Brain (organoid and tissue), 16 donors: ENCODE measurements at places on chromosomes 6 and 20.

GRCh38 chr6:92117800-92118199 is 1301.6 kb downstream of the EPHA7 start:
- no peak for DNase-seq

DNA sequence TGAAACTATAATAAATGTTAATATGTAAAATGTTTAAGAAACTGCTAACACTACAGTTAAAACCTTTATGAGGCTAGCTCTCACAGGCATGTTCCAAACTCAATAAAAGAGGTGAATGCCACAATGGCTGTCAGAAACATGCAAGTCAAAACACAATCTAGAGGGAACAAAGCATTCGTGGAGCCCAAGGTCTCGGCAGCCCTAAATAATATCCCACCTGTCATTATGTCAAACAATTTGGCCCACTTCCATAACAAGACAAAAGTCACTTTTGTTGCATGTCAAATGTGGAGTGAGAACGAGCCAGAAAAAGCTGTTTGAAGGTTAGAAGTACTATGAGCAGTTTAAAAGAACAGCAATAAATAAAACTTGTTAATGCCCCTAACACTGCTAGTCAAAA is 181.9 kb downstream of the GMDS start:
- peak; percentile 7 for DNase-seq

- DNase-seq: no peak
These were observed 26.0 kb upstream of the PI16 start for GRCh38 chr6:36928547-36928918.

- DNase-seq: no peak
These were observed 65.4 kb downstream of the RWDD2A start for GRCh38 chr6:83258517-83258916.

GRCh38 chr6:33841070-33841469 is 37.3 kb upstream of the MLN start:
- no peak for DNase-seq

- DNase-seq: no peak
These were observed 835.8 kb downstream of the GRIK2 start for GRCh38 chr6:102229271-102229670.

- no peak for DNase-seq
These were observed 104.6 kb upstream of the RSPO3 start for GRCh38 chr6:127013865-127014264.

GRCh38 chr6:153210083-153210482 is 79.0 kb upstream of the RGS17 start:
- DNase-seq: no peak

- DNase-seq: peak; percentile 92
These were observed 17.9 kb upstream of the PRDM13 start for GRCh38 chr6:99588618-99589289.

DNA sequence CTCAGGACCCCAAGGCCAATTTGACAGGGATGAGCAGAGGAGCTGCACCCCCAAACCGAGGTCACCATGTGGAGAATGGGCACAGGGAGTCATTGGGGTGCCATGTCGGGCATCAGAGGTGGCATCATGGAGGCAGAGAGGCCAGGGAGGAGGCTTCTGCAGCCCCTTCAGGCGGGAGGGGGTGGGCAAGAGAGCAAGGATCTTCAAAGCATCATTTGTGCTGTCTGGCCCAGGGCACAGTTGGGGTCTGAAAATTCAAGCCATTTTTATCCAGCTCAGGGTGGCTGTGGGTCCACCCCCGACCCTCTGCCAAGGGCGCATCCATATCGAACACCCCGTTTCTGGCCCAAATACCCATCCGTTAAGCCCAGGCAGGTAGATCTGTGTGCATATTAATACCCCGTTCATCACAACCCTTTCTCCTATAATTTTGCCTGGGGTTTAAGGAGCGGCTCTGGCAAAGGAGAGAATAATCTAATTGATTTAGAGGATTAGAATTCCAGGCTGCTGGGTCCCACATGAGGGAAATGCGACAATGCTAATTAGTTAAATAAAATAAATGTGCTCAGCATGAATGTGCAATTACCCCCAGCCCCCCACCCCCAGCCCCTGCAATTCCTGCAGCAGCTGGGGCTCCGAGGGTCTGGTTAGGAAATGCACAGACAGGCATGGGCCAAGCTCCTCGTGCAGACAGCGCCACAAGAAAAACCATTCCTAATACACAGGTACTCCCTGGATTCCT is 31.9 kb downstream of the VSTM2L start:
- DNase-seq: peak; percentile 79

DNA sequence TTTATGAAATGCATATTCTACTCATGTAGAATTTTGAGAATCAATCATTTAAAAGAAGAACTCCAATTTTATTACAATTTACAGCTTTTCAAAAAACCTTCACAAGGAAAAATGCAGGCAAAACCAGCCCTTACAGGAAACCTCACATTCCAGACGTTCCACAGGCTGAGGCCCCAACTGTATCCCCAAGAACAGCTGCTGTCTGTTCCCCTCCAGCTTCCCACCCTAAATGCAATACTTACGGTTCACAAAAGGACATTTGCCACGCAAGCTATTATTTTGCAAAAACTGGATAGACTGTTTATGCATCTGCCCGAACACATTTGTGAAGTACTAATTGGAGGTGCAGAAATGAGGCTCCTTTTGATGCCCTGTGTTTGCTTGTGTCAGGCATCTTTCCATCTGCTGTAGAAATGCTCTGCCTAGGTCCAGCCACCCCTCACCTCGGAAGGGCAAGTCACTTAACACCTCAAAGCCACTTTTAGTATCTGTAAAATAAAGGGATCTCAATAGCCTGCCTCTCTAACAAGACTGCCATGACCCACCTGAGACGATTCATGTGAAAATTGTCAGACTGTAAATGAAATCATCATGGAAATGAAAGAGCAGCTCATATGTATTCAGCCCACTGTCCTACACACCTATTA is 26.5 kb downstream of the PDE10A start:
- no peak for DNase-seq

DNA sequence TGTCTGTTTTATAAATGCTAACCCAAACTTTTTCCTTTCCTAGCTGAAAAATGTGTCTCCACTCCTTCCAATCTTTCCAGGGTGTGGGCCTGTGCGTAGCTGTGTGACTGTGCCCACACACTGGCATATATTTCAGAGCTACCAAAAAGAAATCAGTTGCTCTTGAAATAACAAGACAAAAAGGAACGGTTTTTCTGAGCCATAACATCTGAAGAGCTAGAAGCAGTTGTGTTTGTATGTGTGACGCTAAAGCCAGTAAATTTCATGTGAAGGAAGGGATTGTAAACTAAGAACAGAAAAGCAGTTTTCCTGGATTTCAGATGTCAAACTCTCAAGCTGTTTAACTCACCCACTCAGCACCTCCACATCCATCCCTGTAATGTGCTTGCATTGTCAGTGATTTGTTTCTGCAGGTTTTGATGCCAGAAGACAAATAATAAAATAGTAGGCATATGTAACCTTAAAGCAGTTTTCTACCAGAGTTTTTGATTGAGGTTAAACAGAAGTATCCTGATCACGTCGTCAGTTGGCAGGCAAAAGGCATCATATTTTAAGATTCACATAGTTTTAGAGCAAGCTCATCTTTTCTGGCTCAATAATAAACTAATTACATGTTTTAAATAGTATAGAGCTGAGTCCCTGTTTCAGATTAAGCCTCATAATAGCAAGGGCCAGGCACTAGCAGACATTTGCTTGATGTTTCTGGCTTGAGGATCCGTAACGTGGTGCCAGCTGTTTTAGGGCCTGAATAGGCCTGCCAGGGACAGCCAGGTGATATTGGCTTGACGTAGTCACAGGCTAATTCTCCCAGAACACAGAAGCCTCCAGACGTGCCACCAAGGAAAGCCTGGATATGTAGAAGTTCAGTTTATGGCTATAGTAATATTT is 90.9 kb downstream of the FOXO3 start:
- no peak for DNase-seq

GRCh38 chr6:159126590-159126989 is 42.6 kb upstream of the FNDC1 start:
- no peak for DNase-seq

DNA sequence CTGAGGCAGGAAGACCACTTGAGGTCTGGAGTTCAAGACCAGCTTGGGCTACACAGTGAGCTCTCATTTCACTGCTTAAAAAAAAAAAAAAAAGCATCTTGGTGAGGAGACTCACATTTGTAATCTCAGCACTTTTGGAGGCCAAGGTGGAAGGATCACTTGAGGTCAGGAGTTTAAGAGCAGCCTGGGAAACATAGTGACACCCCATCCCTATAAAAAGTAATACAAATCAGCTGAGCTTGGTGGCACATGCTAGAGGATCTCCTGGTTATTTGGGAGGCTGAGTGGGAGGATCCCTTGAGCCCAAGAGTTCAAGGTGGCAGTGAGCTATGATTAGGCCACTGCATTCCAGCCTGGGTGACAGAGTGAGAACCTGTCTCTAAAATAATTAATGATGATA is 29.4 kb upstream of the SYNCRIP start:
- no peak for DNase-seq

DNA sequence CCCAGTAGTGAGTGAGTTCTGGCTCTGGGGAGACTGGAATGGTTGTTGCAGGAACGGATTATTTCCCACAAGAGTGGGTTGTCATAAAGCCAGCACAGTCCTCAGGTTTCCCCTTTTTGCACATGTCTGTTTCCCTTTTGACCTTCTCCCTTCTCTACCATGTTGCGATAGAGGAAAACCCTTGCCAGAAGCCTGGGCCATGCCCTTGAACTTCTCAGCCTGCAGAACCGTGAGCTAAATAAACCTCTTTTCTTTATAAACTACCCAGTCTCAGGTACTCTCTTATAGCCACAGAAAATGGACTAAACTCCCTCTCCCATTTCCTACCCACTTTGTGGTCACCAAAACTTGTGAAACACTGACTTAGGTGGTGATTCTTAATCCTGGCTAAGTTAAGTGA is 7.2 kb upstream of the PPP1R16B start:
- no peak for DNase-seq

- no peak for DNase-seq
These were observed 64.3 kb upstream of the PRSS16 start for GRCh38 chr6:27183060-27183832.

DNA sequence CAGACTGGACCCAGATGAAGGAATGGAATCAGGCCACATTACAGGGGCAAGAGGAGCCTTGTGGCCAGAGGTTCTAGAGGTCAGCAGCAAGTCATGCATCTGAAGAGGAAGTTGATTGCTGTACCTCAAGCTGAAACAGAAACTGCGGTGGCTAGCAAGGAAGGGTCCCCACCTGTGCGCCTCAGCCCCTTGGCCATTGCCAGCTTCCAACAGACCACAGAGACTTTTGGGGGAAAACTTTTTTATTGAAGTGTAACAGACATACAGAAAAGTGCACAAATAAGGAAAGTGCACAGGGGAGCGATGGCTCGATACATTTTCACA is 26.8 kb upstream of the SLC9A8 start:
- no peak for DNase-seq

DNA sequence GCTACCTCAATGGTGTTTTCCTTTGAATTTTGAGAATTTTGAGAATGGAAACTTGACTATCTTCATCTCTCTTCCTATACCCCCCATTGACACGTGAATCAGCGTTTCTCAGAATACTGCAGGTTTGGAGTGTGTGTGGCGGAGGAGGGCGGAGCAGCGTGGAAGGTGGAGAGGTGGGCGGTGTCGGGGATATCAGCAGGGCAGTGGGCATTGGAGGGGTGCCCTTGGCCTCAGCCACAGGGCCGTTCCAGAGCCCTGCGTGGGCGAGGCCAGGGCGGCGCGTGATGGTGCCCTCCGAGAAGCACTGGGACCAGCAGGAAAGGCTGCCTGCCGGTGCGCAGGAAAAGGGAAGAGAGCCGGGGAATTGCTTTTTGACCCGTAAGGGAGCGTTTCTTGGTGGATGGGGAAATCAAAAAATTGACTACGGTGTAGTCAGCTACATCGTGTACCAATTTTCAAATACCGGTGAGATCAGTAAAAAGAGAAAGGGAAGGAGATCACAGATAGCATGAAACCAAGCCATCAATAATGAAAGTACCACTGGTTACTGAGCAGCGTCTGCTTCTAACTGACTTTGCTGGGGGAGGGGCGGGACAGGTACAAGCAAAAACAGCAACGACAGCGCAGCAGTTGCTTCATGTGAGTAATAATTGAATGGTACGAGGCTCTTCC is 82.7 kb upstream of the DUSP22 start:
- DNase-seq: no peak

GRCh38 chr6:130617658-130618057 is 209.5 kb upstream of the SMLR1 start:
- no peak for DNase-seq

DNA sequence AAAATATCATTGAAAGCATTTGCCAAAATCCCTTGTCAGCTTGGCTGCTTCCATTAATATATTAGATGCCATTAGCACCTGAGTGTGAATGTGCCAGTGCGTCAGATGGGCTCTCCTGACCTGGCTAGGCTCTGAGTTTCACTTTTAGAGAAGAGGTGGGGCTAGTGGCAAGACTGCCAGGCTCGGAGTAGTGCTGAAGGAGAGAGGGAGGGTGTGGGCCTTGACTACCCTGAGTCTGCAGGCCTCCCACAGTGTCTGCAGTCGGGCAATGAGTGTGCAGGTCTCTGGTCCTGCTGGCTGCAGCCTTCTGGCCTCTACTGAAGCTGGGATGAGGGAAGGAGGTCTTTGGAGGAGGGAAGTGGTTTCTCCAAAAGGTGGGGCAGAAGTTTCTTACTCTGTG is 34.6 kb upstream of the PNPLA1 start:
- no peak for DNase-seq

GRCh38 chr6:125285936-125286335 is 15.8 kb downstream of the HDDC2 start:
- DNase-seq: no peak

- no peak for DNase-seq
These were observed 3.6 kb downstream of the MYCT1 start for GRCh38 chr6:152701081-152701862.

DNA sequence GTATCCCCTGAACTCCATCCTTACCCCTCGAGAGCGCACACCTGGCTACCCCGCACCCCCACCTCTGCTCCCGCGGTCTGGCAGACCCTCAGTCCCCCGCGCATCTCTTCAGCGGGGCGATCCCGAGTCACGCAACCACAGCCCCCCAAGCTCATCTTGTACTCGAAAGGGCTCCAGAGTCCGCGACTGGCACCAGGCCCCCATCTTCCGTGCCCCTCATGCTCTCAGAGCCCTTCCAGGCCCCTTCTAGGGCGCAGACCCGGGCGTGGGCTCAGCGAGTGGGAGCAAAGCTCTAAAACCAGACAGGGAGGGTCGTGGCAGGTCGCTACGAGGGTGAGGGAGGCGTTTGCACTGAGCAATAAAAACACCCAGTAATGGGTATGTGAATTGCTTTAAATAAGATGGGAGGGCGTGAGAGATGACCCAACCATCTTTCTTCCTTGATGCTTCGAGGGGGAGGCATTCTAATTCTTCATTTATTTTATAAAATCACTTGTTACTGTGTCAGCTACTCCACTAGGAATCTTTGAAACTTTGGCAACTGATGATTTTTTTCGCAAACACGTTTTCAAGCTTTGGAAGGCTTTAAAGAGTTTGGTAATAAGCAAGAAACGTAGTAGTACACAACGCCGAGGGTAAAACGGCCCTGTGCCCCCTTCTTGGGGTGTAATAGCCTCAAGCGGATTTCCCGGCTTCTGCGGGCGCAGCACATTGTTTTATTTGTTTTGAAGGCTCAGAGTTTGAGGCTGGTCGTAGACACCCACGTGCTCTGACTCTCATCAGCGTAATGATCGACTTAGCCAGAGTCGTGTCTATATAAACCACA is 42.6 kb upstream of the SUPT3H start:
- peak; percentile 46 for DNase-seq

- peak; percentile 76 for DNase-seq
These were observed 96.2 kb upstream of the FOXO3 start for GRCh38 chr6:108464418-108465097.
